ENCODE measurements at places on chromosomes 5 and 9.

DNA sequence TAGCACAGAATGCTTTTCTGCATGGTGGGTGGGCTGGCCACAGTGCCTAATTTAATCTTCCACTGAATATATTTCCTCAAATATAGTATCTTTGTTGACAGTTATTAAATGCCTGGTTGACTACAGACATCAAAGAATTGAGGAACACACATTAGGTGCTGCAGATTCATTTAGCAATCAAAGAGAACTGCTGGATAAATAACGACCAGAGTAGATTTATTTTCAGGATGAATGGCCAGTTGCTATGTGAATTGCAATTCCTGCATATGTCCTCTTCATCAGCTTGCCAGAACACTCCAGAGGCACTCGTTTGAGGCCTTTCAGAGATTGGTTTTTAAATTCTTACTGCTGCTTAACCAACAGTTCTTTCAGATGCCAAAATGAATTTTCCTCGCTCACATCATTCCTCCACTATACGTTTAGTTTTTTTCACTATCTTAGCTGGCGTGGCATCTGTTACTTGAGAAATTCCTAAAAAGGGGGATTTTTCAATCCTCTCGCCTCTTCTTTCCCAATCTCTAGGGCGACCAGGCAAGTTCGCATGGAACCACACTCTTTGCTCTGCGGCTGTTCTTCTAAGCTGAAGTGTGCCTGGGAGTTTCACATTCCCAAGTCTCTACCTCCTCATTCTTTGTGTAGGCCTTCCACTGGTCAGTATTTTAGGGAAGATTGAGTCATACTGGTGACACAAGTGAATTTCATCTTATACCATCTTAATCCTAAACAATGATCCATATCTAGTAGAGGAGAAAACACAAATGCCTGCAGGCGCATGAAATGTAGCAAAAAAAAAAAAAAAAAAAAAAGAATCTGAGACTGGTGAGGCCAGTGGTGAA lies 237.1 kb upstream of the NMUR2 start:
- no peak for DNase-seq

DNA sequence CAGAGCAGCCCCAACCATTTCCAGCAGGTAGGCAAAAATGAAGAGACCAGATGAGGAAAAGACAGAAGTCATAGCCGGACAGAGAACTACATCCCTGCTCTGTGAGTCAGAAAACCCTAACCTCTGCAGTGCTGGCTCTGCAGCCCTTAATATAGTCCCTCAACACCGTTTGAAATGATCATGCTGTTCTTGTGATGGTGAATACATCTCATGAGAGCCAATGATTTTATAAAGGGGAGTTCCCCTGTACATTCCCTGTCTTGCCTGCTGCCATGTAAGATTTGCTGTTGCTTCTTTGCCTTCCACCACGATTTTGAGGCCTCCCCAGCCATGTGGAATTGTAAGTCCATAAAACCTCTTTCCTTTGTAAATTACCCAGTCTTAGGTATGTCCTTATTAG lies 216.8 kb upstream of the RFX3 start:
- no peak for DNase-seq

- no peak for DNase-seq
Observed at GRCh38 chr5:134240421-134240962, 14.6 kb upstream of the PPP2CA start.

GRCh38 chr9:92444841-92445240 lies 20.6 kb upstream of the OMD start:
- DNase-seq = no peak

DNA sequence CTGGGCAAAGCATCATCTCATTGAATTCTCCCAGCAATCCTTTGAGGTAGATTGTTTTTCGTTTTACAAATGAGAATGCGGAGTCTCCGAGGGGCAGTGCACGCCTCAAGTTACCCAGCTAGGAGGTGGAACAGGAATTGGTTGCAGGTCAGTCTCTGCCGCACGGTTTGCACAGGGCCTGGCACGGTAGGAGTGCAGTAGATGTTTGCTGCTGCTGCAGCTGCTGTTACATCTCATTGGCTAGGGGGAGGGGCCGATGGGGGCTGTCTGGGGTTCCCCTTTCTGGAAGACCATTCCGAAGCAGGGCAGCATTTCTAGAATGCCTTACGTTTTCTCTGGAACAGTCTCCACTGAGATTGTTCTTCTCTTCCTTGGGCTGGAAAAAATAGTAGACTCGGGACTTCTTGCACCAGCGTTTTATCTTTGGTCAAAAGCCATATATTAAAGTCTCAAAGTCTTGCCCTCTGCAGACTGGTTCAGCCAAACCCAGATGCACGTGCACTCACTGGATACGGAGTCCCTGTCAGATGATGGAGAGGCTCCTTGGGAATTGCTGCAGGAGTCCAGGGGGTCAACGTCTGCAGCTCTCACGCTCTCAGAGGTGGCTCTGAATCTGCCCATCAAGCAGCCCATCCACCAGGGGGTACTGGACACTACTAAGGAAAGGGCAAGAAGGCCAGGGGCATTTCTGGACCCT lies 1.2 kb downstream of the USP20 start:
- no peak for DNase-seq

GRCh38 chr9:98043915-98044314 lies 12.6 kb upstream of the NANS start:
- no peak for DNase-seq

DNA sequence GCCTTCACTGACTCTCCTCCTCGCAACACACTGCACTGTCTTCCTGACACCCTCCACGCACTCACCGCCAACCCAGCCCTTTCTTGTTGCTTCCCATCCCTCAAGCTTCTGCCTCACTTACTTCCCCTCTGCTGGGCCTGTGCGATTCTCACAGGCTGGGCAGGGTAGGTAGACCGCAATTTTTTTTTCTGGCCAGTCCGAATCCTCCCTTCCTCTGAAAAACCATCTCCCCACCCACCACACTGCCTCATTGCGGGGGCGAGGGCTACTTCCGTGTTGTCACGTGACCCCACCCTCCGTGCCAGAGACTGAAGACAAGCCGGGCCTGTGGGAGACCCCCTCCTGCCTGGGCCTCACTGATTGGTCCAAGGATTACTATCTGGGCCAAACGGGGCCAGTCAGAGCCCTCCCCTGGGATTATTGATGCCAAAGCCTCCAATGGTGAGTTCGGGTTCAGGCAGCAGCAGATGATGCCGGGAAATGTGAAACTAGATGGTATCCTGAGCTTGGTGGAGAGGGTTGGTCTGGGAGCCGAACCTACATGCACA lies 73.1 kb downstream of the STK10 start:
- DNase-seq = peak; percentile 45

- DNase-seq = no peak
Observed at GRCh38 chr9:98897745-98898144, 46.0 kb upstream of the COL15A1 start.

GRCh38 chr9:74125941-74126340 lies 371.2 kb upstream of the RORB start:
- no peak for DNase-seq

DNA sequence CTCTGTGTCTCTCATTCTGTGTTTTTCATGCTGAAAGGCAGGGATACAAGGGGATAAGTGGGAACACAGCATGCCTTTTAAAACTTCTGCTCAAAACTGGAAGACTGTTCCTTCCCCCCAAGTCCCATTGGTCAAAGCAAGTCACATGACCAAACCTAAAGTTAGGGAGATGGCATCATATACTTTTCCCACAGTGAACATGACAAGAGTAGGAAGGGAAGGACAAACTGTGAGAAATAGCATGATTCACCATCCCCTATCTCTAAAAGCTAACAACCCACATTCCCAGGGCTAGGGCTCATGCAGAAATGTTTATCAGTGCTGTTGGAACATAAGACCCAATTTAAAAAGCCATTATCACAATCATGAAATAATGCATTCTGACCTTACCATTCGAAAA lies 24.2 kb upstream of the SHISAL2B start:
- no peak for DNase-seq

DNA sequence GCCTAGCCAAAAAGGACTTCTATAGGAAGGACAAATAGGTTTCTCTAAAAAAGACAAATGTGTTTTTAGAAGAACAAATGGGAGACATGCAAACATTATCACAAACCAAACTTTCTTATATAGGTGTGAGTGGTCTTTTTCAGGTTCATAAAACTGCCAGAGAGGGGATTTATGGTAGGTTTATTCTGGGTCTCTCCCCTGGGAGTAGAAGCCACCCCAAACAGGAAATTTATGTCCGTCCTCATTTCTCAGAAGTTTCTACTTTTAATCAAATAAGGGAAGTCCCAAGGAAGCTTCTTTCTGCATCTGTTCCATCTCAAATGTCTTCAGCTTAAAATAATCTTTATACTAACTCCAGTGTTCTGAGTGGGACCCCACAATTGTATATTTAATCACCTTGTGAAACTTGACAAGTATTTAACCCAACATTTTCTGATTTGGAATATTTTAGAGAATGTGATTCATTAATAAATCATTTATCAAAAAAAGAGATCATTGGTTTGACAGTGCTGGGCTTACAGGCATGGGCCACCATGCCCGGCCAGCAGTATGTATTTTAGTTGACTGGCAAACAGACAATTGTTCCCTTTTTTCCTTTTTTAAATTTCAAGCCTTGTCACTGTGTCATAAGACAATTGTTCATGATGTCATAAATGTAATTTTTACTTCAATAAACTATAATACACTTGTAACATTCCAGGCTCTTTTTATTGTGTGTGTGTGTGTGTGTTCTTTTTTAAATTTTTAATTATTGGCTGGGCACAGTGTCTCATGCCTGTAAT lies 44.6 kb upstream of the GLDC start:
- DNase-seq = no peak

GRCh38 chr5:481347-481746 lies 38.4 kb downstream of the EXOC3 start:
- DNase-seq = no peak

DNA sequence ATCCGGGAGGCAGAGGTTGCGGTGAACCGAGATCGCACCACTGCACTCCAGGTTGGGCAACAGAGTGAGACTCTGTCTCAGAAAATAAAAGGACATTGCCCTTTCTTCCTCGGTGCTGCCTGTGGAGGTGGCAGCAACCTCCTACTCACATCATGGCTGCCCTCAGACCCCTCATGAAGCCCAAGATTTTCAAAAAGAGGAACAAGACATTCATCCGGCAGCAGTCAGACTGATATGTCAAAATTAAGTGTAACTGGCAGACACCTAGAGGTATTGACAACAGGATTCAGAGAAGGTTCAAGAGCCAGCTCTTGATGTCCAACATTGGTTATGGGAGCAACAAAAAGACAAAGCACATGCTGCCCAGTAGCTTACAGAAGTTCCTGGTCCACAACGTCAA lies 12.6 kb upstream of the PAX5 start:
- DNase-seq = no peak

DNA sequence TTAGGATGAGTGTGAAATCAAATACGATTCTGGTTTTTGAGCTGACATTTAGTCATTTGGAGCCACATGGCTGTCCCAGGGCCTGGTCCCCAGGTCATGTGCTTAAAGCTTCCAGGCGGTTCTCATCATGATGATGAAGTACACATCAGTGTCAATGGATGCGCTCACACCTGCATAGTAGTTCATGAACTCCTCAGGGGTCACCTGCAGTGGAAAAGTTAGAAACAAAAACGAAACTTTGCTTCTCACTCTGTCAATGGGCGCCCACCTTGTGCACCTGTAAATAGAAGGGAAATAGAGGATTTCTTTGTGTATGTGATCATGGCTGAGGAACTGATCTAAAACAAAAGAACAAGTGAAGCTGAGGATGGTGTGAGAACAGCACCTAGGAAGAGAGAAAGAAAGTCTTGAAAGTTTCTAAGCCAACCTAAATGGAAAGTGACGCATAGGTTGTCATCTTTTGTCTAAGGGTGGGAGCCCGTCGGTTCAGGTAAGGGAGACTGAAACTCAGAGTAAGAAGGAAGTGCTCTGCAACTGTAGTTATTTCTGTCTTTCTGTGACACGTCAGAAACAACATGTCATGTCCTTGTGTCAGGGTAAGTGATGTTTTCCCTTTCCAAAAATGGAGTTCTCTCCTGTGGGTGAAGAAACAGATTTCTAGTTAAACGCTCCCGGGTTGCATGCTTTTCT lies 33.8 kb downstream of the CAPSL start:
- no peak for DNase-seq

DNA sequence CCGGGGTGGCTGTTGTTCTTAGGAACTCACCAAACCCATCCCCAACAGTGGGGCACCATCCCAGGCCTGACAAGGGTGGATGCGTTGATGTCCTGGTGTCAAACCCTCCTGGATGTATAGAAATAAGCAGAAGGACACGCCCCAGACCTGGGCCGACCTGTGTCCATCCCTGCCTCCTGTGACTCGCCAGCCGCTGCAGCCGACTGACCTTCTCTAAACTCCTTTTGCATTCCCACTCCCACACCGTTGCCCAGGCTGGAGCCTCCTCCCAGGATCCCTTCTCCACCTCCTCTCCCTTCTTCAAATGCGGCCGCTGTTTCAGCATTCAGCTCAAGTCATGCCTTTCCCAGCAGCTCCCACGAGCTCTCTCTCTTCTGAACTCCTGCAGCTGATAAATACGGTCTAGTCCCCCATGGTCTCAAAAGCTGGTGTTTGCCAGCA lies 213.2 kb upstream of the IER5L start:
- DNase-seq = no peak

DNA sequence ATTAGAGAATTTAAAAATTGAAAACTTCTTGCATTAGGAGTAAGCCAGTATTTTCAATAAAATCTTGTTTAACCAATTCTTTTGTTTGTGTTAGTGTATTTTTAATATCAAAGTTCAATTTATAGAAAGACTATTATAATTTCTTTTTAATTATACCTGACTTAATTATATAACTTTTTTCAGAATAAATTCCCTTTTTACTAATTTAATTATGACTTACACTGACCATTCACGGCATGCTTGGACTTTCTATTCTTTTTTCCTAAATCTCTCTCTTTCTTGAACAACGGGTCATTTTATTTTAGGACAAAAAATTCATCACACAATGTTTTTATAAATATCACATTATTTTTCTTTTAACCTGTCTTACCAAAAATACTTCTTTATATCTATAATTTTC lies 555.3 kb upstream of the PTGER4 start:
- no peak for DNase-seq

GRCh38 chr9:19271081-19271480 lies 40.6 kb downstream of the DENND4C start:
- DNase-seq = no peak

DNA sequence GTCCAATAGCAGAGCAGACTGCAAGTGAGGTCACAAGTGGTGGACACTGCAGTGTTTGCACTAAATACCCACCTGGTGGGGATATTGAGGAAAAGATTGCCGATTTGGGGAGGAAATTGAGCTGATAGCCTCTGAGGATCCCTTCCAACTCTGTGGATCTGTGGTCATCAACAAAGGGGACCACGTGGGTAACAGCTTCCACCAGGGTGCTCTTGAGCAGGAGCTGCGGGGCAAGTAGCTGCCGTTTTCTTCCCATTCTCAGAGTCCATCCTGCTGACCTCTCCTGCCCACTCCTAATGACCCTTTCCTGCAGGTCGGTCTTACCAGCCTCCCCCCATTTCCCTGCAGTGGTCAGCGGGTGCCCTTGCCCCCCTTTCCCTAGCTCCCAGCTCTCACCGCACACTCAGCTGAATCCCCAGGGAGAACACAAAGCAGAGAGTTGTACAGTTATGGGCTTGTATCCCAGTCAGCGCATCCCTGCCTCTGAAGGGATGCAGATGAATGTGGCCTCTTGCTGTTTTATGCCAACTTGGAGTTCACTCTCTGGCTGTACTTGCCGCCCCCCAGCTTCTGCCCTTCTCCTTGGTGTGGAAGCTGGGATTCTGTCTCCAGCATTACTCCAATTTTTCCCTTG lies 18.0 kb downstream of the DAPK1 start:
- DNase-seq = no peak
